ENCODE measurements at places on chromosomes 11 and 22. TPM values are rescaled to one million over a fixed set of nuclear protein-coding genes. Genes with fewer than 3 reads are reported as not detected.

UBQLN3 gene
- not detected for total RNA-seq

HOATZ gene
- not detected for total RNA-seq

ELFN2 gene
- 0.12 TPM for total RNA-seq

ACR gene
- not detected for total RNA-seq

SYT7 gene
- not detected for total RNA-seq

PACSIN2 gene
- total RNA-seq = 36.8 TPM

PRG3 gene
- not detected for total RNA-seq

MGAT3 gene
- 0.25 TPM for total RNA-seq

CEND1 gene
- not detected for total RNA-seq

PLAAT5 gene
- total RNA-seq = 0.60 TPM

KDM4E gene
- total RNA-seq = not detected

SMIM35 gene
- 0.30 TPM for total RNA-seq

OR51E1 gene
- total RNA-seq = not detected

HPS5 gene
- 15.7 TPM for total RNA-seq

TPBGL gene
- total RNA-seq = 0.42 TPM

SCARF2 gene
- total RNA-seq = 3.6 TPM

NAALADL1 gene
- 12.5 TPM for total RNA-seq

RAB3IL1 gene
- total RNA-seq = not detected

VPREB1 gene
- not detected for total RNA-seq

MB gene
- not detected for total RNA-seq

MUC6 gene
- not detected for total RNA-seq

DUSP8 gene
- 90.1 TPM for total RNA-seq

C22orf15 gene
- 0.81 TPM for total RNA-seq

YPEL1 gene
- 3.5 TPM for total RNA-seq

MS4A3 gene
- 1.2 TPM for total RNA-seq

MRPL11 gene
- 30.1 TPM for total RNA-seq

OR9Q2 gene
- not detected for total RNA-seq

IFT27 gene
- total RNA-seq = 14.7 TPM

KIF18A gene
- total RNA-seq = 8.9 TPM

DMC1 gene
- total RNA-seq = not detected

SNU13 gene
- total RNA-seq = 148 TPM

FXYD2 gene
- 1.3 TPM for total RNA-seq

FOSL1 gene
- total RNA-seq = 3.7 TPM

MOGAT2 gene
- total RNA-seq = not detected

PSMA1 gene
- 140 TPM for total RNA-seq

USH1C gene
- total RNA-seq = not detected

LMO2 gene
- total RNA-seq = 2.1 TPM

INPP5J gene
- not detected for total RNA-seq

PKP3 gene
- total RNA-seq = not detected

CLCF1 gene
- total RNA-seq = 7.5 TPM

CRYBB2 gene
- total RNA-seq = not detected

MIOX gene
- not detected for total RNA-seq

PKDREJ gene
- total RNA-seq = not detected

HPX gene
- total RNA-seq = 0.47 TPM

THYN1 gene
- total RNA-seq = 32.9 TPM

INS gene
- not detected for total RNA-seq
